Occipital lobe (tissue), 3 donors: ENCODE measurements at places on chromosomes 7 and 10. TPM values are rescaled to one million over a fixed set of nuclear protein-coding genes. Genes with fewer than 3 reads are reported as not detected.

DNA sequence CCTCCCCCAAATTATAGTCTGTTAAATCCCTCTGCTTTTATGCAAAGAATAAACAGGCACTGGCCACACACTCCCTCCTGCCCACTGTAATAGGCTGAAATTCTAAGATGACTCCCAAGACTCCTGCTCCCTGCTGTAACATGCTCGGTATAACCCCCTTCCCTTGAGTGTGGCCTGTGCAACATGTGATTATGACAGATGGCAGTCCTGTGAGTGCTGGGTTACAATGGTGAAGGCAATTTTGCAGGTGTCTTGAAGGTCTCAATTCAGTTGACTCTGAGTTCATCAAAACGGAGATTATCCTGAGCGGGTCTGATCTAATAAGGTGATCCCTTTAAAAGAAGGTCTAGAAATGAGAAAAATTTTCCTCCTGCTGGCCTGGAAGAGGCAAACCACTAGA, 55.9 kb downstream of the CREB3L2 start:
- DNase-seq: no peak

DNA sequence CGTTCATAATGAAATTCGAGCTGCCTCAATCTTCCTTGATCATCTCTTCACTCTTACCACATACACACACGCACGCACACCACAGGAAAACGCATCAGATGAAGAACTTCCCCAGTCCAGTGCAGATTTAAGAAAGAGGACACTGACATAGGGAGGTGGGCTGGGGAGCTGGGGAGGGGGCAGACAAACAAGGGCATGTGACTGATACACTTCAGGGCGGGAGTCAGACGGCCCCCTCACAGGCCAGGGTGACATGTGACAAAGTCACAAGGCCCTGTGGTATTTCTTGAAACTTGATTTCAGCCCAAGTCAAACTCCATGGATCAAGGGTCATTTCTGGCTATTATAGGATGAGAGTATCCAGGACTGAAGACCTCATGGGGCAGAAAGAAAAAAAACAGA, 82.6 kb downstream of the KCNMA1 start:
- DNase-seq: no peak

DNA sequence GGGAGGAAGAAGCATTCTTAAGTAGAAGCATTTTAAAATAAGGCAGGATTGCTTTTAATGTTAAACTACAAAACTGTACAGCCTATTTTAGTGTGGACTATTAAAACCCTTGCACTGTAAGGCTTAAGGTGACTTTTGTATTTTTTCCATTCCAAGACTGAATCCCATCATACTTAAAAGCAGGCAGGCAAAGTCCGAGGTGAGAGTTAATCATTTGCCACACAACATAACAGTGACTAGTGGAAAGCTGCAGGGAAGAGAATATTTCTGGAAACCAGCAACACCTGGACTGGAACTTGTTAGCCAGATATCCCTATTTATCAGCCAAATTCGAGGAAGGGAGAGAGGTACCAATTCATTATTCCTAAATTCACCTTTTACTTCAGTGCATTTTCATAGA, 3.5 kb downstream of the PRR15 start:
- no peak for DNase-seq

DNA sequence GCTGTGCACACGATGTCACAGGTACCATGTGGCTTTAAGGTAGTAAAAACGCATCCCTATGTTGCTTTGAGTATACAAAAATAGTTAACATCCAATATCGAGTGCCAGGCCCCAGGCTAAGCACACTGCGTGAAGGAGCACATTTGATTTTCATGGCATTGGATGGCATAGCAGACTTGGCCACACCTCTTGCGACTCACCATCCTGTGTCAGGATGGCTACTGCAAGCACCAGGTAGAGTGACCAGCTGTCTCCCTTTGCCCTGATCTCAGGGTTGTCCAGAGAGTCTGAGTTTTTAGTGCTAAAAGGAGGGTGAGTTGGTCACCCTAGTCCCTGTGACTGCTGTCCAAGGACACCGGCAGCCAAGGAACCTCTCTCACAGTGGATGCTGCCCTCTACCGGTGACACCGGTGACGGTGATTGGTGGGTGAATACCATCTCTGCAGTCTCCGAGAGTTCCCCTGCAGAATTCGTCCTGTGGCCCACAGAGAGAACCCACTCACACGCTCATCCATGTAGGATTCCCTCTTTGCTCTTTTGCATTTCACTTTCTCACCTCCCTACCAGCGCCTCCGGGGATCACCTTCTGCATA, 76.1 kb downstream of the BICC1 start:
- DNase-seq: no peak

DNA sequence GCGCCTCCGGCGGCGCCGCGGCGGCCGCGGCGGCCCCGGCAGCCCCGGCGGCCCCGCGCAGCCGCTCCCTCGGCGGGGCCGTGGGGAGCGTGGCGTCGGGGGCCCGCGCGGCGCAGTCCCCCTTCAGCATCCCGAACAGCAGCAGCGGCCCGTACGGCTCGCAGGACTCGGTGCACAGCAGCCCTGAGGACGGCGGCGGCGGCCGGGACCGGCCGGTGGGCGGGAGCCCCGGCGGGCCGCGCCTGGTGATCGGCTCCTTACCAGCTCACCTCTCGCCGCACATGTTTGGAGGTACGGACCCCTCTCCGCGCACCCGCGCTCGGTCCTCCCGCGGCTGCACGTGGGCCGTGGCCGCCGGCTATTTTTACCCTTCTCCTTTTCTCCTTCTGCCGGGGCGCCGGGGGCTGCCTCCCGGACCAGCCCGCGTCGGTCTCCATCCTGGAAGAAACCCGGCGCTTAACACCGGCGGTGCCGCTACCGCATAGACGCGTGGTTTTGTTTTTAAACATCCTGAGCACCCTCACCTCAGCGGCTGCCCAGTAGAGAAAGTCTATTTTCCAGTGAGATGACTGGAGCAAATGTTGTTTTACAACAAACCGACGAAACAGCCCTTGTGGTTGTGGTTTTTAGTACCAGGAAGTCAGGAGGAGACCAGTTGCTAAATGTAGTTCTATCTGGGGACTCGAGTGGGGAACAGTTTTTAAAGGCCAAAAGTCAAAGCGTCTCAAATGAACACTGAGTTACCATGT, 1.3 kb downstream of the ZNRF2 start:
- no peak for DNase-seq

DNA sequence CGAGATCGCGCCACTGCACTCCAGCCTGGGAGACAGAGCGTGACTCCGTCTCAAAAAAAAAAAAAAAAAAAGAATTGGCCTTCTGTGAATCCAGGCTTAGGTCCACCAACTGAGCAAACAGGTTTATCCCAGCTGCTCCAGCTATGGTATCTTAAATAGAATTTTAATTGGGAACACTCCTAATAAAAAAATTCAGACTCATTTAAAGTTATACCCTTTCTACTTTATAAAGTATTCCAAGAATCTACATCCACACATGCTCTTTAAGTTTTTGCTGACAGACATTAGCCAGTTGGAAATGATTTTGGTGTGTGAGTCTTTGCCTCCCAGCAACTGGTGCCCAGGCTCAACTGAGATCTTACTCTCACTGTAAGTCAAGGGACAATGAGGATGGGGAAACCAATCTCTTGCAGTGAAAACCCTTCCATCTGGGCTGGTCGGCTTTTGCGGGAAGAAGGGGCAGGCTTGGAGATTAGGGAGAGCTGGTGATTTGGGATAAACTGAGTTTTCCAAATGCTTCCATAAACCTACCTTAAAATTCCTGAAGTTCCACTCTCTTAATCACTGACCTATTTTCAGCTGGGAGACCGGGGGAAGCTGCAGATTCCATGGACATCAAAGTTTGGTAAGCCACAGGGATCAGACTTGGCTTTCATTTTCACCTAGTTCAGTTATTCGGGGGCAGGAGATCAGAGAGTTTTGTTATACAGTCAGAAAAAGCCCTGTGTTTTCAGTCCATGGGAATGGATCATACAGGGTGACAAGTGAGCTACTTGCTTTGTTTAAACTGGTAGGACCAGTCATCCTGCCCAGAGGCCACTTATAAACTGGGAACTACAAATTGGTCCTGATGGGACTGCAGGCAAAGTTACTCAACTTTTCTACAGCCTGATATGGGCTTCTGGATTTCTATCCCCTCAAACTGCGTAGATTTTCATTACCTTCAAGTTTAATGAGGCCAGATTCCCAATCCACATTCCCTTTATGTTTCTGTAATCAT, 89.3 kb upstream of the ZNF746 start:
- DNase-seq: no peak

DNA sequence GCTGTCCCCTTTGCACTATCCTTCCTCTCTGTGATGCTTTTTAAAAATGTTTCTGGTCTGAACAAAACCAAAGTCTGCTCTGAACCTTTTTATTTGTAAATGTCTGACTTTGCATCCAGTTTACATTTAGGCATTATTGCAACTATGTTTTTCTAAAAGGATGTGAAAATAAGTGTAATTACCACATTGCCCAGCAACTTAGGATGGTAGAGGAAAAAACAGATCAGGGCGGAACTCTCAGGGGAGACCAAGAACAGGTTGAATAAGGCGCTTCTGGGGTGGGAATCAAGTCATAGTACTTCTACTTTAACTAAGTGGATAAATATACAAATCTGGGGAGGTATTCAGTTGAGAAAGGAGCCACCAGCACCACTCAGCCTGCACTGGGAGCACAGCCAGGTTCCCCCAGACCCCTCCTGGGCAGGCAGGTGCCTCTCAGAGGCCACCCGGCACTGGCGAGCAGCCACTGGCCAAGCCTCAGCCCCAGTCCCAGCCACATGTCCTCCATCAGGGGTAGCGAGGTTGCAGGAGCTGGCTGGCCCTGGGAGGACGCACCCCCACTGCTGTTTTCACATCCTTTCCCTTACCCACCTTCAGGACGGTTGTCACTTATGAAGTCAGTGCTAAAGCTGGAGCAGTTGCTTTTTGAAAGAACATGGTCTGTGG, 11.4 kb upstream of the CSGALNACT2 start:
- DNase-seq: no peak

GRCh38 chr7:19318287-19318686, 173.1 kb upstream of the FERD3L start:
- no peak for DNase-seq

- peak; percentile 33 for DNase-seq
Measured at GRCh38 chr10:19815036-19815730, 1.0 kb upstream of the PLXDC2 start.

GRCh38 chr7:87784424-87784823, 91.7 kb downstream of the SLC25A40 start:
- DNase-seq: no peak

DNA sequence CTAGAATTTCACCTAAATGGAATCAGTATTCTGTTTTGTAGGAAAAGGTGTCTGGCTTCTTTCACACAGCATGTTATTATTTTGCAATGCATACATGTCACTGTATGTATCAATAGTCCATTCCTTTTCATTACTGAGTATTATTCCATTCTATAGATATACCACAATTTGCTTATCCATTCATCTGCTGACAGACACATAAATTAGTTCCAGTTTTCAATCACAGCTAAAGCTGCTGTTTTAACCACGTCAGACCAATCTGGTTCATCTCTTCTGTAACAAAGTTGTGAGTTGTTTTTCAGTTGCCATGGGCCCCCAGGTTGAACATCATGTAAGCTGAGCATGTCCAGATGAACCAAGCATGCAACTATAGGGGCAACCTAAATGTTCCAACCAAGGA, 282.1 kb upstream of the MKLN1 start:
- no peak for DNase-seq

DNA sequence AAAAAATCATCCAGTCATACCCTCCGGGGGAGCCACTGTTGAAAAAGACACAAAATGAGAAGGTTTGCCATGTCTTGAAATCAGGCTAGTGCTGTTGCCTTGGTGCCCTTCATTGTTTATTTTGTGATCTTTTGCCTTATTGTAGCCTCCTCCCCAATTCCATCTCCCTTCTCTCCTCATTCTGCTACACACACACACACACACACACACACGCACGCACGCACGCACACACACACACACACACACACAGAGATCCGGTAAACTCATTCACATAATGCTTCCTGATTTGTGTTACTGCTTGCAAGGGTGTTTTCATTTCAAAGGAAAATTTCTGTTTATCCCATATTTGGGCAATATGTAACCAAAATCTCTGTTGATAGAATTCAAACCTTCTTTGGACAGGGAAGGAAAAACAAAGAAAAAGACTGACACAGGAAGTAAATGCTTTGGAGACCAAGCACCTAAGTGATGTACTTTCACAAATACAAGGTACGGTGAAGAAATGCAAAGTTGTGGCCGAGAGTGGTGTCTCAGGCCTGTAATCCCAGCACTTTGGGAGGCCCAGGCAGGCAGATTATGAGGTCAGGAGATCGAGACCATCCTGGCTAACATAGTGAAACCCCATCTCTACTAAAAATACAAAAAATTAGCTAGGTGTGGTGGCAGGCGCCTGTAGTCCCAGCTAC, 141.1 kb upstream of the CDK13 start:
- no peak for DNase-seq

DNA sequence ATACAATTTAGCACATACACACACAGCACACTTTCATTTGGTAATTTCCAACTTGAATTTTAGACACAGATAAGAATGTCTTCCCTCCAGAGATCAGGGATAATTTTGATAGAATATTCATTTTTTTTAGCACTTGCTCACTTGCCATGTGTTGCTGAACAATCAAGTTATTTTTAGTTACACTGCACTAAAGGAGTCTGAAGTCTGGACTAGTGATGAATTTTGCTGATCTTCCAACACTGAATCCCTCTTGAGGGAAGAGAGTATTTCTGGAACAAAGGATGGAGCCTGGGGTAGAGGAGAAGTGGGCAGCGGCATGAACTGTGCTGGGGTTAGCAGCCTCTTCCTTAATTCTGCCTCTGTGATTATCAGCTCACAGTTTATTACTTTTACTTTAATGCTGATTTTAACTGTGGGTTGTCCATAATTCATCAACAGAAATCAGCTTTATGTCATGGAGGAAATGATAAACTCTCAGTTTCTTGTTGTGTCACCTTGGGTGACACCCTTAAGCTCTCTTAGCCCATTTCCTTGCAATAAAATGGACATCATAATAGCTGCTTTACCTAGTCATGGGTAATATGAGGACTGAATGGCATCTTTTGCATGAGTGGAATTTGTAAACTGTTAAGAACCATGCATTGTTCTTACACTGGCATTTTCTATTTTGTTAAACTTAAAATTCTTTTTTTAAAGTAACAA, 32.1 kb downstream of the SGPL1 start:
- no peak for DNase-seq

DNA sequence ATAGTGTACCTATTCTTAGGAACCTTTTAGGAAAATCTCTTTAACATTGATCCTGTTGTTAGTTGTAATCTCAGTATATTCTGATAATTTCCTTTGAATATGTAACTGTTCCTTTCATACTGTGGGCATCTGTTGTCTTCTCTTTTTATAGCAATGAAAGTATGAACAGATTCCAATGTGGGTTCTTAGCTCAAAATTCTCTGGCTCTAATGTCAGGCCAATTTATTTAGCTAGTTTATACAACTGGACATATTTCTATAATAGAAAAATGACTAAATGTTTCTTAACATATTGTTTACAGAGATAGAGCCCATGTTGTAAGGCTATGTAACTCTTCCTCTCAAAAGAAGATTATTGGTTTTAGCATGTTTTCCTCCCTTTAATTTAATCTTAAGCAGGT, 363.2 kb downstream of the AUTS2 start:
- no peak for DNase-seq

Gene ZNF804B
- total RNA-seq: 4.2 TPM

Gene NEUROG3
- total RNA-seq: not detected

Gene SPDYE5
- total RNA-seq: not detected

Gene EGR2
- 1.6 TPM for total RNA-seq

Gene CFAP70
- 0.62 TPM for total RNA-seq

Gene XRCC2
- total RNA-seq: 2.0 TPM

Gene NEURL1
- total RNA-seq: 25.1 TPM

Gene MRC1
- total RNA-seq: 4.5 TPM

Gene FRMD4A
- total RNA-seq: 153 TPM

Gene AGBL3
- 6.7 TPM for total RNA-seq

Gene TRIM73
- 2.8 TPM for total RNA-seq

Gene RAB11FIP2
- total RNA-seq: 60.5 TPM

Gene CH25H
- total RNA-seq: 0.78 TPM

Gene CLRN3
- total RNA-seq: 0.62 TPM
